NT2/D1 (cell line): ENCODE measurements at places on chromosomes 2 and 18.

- DNase-seq: no peak
Observed at GRCh38 chr2:228535396-228535795, 353.9 kb upstream of the SPHKAP start.

- DNase-seq: no peak
Observed at GRCh38 chr2:147247749-147248148, 597.1 kb upstream of the ACVR2A start.

GRCh38 chr2:84302513-84303412 is 156.3 kb downstream of the SUCLG1 start:
- peak; percentile 66 for DNase-seq

DNA sequence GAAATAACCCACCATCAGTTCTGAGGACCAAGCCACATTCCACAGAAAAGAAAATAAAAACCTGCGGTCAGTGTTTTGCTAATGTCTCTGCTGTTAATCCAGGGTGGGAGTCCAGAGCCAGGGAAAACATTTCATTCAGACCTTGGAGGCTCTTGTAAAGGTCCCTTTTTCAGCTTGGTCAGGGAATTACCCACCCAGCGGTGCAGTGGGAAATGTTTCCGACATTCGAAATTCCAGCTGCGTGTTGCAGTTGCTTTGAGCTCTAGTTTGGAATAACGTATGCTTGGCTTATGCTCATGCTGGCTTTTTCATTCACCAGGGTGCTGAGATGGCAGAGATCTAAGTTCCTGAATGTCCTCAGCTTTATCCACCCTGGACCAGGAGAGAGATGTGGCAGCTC is 219.1 kb downstream of the TRIB2 start:
- DNase-seq: no peak

- DNase-seq: no peak
Observed at GRCh38 chr2:10529611-10530010, 81.5 kb upstream of the ODC1 start.

- no peak for DNase-seq
Observed at GRCh38 chr2:71261534-71261933, 34.6 kb upstream of the PAIP2B start.

DNA sequence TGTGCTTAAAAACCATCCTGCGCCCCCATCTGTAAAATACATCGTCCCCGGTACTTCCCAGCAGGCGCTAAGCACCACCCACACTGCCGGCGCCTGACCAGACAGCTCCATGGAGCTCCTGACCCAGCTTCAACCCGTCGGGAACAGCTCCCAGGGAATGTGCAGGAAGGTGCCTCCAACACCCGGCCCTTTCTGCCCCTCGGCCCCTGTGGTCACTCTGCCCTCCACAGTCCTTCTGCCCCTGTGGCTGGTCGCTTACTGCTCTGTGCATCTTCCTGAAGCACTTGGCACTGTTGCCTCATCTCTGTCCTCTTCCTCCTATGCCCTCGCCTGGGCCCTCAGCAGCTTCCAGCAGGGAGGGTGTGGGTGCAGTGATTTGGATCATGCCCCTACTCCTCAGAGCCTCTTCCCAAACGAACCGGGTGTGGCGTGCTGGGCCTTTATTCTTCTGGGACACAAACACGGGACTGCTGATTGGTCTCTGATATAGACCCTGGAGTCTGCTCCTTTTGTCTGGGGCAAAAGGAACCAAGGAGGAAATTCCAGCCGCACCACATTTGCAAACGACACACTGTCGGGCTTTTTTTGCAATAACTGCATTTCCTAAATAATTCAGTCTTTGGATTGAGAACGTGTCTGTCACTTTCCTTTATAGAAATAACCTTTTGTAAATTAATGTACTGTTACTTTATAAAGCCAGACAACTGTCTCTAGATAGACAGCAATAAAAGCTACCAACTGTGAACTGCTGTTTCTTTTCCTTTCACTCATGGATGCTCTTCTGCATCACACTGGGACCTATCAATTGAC is 65.9 kb downstream of the ADI1 start:
- no peak for DNase-seq

DNA sequence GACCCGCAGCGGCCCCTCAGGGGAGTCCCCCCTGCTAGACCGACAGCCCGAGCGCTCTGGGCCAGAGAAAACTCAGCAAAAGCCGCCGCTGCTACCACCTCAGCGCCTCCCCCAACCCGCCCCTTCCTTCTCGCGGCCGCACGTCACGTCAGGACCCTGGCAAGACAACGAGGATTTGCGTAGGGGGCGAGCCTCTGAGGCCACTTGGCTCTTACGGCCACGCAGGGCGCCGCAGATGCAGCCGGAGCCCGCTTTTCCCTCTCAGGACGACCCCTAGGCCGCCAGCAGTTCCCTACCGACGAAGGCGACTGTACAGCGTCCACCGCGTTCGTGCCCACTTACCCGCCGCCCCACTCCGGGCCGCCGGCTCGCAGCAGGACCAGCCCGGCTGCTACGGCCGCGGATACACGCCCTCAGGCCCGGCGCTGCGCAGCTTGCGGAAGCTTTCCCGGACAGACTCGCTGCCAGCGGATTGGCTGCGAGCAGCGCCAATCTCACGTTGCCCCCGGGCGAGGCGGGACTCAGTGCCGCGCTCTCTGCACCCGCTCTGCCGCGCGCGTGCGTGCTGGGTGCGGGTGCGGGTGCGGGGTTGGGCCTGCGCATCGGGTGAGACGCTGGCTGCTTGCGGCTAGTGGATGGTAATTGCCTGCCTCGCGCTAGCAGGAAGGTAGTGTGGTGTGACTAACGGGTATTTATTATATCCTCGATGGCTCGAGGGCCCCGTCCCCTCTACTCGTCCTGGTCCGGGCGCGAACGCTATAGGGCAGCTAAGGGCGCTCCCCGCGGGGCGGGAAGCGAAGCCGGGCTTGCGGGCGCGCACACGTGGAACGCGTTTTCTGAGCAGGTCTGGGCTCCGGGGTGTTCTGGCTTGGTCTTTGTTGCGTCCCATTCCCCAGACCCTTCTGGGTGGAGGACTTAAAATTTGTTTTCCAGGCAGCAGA is at the start of the genes ORMDL1 and PMS1:
ORMDL1 (minus strand) TSS at position 413 of the 941 bp plus-strand sequence. CDS start 1,744 bp downstream, outside the sequence.
PMS1 (plus strand) TSS at position 524 of the 941 bp plus-strand sequence. CDS start 7,360 bp downstream, outside the sequence.
- DNase-seq: peak; percentile 90

- no peak for DNase-seq
Observed at GRCh38 chr2:23427350-23427749, 42.4 kb downstream of the KLHL29 start.

DNA sequence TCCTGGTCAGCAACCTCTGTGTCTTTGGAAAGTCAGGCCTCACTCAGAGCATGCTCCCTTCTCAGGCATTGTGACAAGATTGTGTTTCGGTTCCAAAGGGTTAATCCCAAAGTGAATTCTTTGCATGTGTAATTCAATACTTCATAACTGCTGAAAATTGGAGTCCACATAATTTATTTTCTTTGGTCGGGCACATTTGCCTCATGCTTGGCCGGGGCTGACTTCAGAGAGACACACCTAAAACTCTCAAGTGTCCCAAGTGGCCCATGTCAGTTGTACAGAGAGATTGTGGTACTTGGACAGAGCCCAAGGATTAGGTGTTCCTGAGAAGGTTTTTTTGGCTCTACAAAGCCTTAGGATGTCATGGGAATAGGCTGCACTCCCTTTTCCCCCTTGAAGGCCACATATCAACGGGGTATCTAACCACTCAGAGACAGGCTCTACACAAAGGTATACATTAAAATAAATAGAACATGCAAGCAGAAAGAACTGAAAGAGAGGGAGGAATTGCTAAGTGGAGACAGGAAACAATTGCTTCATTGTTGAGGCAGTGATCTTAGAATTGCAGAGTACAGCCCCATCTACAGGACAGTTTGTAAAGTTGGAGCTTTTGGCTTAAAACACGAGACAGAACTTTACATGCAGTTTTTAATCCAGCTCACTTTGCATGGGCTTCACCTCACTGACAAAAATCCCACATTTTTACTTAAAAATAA is 1232.3 kb upstream of the ZEB2 start:
- DNase-seq: peak; percentile 55

- DNase-seq: no peak
Observed at GRCh38 chr2:181949047-181949446, 36.6 kb upstream of the PPP1R1C start.

DNA sequence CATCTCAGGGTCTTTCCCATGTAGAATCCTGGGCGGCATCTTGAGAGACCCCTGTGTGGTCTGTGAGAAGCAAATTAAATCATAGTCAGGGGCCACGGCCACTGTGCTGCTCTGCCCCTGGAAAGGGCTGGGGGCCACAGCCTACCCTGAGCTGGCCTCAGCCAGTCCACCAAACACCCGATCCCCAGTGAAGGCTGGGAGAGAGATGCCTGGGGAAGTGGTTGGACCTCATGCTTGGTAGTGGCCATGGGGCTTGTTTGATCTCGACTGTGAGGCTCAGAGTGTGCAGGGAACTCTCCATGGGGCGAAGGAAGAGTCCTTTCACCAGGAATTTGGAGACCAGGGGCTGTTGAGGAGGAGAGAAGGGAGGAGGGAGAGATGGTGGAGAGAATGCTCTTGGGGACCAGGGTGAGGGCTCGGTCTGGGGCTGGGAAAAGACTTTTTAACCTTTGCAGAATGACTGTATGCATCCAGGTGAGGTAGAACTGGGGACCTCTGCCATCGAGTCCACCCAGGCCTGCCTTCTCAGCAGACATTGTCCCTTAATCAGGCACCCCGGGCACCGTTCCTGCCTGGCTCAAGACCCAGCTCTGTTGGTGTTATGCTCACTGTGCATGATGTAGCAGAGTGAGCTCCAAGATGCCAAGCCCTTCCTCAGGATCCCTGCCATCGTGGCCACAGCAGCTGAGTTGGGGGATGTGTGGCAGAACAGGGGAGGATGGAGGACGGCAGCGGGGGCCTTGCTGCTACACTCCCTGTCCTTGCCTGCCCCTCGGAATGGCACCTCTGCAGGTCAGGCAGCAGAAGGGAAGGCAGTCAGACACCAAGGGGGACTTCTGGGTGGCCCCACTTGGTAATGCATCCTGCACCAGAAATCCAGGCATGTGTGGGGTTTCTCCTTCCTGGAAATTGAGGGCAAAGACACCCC is 249.9 kb downstream of the DYSF start:
- no peak for DNase-seq

GRCh38 chr2:72036173-72036545 is 111.5 kb downstream of the CYP26B1 start:
- DNase-seq: no peak

- no peak for DNase-seq
Observed at GRCh38 chr2:122423934-122424333, 668.5 kb downstream of the TSN start.

DNA sequence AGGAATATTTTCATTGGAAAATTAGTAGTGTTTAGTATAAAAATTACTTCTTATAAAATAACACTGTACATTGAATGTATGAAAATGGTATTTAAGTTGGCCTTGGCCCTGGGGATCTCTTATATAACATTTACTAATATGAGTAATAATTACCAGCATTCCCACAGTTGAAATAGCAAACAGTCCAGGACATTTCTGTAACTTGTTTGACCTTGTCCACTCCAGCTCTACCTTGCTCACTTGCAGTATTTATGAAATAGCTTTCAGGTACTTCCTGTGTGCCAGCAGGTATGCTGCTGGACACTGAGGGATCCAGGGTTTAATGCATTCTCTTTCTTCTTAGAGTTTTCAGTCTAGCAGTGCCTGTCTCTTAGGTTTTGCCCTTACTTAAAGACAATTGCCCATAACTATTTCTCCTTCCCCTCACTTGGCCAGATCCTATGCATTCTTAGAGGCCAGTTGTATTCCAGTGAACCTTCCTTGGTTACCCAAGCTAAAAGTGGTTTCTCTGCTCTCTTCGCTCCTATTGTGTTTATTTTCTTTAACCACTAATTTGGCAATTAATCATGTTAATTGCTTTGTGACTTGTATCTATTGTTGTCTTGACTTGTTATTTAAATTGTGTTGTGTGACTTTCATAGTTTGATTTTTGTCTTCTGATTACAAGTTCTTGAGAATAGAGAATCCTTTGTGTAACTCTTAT is 25.9 kb downstream of the BABAM2 start:
- no peak for DNase-seq

DNA sequence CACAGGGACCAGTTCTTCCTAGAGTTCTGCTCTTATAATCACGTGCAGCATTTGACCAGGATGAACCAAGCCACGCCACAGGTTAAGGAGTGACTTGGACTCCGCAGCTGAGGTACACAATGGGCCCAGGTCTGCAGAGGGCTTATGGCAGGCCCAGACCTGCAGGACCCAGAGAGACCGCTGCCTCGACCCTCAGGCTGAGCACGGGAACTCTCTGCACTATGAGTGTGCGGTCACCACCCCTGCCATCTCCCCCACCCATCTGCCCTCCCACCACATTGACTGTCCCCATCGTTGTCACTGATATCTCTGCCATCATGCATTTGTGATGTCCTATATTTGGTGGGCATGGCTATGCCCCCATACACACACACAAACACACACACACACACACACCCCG is 45.7 kb upstream of the HPCAL1 start:
- no peak for DNase-seq

DNA sequence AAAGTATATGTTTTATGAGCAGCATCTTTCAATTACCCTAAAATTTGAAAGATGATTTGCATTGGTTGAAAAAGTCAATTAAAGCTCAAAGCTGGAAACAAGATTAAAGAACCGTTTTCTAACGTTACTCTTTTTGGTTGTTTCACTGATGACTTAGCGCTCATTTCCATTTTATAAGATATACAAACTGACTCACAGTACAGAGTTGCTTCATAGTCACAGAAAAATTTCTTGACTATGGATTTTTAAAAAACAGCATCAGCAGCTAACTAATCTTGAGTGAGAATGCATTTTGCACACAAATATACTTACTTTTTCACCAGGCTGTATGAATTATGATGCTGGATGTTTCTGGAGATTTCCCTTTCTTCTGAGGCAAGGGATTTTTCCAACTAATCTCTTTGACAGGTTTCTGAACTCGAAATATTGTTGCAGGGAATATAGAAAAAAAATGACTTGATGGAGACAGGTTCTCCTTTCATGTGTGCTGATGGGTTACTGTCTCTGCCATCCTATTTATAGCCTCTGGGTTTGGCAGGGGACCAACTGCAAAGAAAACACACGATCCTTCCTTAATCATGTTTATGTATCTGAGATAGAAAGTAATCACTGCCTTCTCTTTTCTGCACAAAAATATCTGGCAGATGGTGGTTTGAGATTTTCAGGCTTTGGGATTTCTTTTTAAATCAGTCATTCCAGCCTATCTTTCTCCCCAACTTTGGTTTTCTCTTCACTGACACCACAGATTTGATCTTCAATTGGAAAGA is 129.4 kb upstream of the DAPL1 start:
- no peak for DNase-seq

DNA sequence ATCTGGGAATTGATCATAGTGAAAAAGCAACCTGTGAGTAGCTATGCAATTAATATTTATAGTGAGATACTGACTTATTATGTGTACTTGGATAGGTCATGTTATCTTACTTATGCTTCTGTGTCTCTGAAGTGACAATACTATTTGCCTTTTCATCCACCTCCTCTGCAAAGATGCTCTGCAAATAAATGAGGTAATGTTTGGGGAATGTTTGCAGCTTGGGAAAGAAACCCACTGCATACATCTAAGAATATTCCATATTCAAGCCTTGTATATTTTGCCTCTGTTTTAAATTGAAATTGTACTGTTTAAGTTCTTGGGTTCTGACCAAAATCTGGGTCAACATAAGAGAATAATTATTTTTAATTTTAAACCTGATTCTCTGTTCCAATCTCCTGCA is 217.4 kb upstream of the DTNA start:
- no peak for DNase-seq
